RPMI7951 (cell line): ENCODE measurements at places on chromosomes 7 and 10. TPM values are rescaled to one million over a fixed set of nuclear protein-coding genes. Genes with fewer than 3 reads are reported as not detected.

- no peak for DNase-seq
Observed at GRCh38 chr10:133318494-133319127, 9.9 kb downstream of the ZNF511 start.

DNA sequence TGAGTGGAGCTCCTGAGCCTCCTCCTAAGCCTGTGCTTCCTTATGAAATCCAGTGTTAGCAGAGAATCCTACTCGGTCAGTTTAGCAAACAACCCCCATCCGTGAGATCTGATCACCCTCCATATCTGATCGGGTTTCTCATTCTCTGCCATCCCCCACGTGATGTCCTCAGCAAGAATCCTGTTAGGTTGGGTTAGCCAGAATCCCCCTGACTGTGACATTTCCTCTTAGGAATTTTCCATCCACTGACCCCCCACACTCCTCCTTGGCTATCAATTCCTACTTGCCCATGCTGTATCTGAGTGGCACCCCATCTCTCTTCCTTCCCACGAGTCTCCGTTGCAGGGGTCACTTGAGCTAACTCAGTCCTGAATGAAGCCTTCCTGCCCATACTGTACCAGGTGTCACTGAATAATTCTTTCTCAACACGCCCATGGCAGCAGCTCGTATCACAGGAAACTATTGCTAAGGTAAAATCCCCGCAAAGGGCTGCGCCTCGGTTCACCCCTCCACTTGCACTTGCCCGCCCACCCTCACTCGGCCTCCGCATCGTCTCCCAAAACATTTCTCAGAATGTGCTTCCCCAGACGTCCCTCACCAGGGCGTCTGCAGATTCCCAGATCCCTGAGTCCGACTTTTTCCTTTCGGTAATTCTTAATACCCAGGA, 44.1 kb downstream of the MYOF start:
- no peak for DNase-seq

DNA sequence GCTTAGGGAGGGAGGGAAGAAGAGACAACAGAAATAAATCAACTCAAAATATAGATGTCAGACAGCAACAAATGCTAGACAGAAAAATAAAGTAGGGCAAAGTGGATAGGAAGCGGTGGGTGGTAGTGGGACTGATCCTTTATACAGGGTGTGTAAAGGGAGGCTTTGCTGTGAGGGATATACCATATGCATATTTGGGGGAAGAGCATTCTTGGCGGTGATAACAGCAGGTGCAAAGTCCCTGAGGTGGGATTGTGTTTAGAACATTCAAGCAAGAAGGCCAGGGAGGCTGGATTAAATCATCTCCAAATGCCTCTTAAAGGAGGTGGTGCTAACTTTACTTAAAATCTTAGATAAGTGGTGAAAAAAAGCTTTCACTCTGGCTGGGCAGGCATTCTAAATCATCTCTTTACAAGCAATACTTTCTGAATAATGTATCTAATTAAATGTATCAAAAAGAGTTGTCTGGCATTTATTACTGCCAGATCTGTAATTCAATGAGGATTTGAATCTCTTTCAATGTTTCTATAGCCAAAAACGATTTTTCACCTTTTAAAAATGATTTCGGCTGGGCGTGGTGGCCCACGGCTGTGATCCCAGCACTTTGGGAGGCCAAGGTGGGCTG, 9.4 kb upstream of the AKR1B15 start:
- DNase-seq: no peak

SOSTDC1 gene
- 0.10 and 0.12 TPM in 2 replicates for total RNA-seq

CCDC7 gene
- 3.8 and 9.4 TPM in 2 replicates for total RNA-seq

GRCh38 chr10:51260376-51260775, 186.1 kb downstream of the PRKG1 start:
- DNase-seq: no peak

OR2A12 gene
- total RNA-seq: not detected in 2 replicates

- no peak for DNase-seq
Observed at GRCh38 chr7:46150202-46150601, 229.1 kb upstream of the IGFBP3 start.

DNA sequence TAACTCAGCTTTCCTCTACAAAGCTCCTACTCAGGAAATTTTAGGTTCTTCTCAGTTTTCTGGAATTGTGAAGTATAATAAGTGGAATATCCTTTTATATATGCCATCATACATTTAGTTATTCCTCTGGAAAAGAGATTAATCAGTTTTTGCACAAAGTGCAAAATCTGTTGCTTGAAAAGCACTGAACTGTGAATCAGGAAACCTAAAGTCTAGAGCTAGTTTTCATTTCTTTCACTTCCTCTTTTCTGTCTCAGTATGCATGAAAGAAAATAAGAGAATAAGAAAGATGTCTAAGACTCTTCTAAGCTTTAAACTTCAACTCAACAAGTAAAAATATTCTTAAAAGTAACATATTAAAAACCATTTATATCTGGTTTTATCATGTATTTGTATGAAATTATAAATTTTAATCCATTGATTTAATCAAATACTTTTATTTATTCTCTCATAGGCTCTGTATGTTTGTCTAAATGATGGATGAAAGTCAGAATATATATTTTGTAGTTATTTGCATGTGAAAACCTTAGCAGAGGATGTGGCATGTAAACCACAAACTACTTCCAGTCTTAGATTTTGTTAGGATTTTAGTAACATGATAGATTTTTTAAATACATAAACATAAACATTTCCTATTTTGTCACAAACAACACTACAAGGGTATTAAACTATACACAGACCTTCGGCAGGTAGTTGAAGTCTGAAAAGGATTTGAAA, 1073.0 kb downstream of the XPNPEP1 start:
- DNase-seq: no peak

- no peak for DNase-seq
Observed at GRCh38 chr10:43401627-43402026, 7.4 kb downstream of the HNRNPF start.

DNA sequence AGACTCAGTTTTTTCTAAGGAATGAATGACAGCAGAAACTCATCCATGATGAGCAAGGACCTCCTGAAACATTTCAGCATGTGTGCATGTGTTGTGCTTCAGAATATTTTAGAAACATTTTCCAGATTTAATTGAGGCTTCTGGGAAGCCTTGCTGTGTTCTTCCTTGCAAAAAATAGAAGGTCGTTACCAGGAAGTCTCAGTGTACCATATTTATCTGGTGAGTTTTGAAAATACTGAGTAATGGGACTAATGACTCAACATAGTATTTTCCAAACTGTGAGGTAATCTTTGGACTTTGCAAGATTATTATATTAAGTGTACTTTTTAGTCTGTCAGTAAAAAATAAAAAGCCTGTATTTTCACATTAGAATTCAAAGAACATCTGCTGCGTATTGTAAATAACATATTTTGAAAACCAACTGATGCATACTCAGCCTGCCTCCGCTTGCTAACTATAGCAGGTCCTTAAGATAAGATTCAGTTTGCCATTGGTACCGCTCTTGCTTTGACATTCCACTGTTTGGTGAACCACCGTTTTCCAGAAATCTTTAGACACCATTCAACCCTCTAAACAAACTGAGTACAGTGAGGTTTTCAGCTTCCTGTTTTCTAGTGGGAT, 739.6 kb upstream of the GALNT17 start:
- no peak for DNase-seq

DNA sequence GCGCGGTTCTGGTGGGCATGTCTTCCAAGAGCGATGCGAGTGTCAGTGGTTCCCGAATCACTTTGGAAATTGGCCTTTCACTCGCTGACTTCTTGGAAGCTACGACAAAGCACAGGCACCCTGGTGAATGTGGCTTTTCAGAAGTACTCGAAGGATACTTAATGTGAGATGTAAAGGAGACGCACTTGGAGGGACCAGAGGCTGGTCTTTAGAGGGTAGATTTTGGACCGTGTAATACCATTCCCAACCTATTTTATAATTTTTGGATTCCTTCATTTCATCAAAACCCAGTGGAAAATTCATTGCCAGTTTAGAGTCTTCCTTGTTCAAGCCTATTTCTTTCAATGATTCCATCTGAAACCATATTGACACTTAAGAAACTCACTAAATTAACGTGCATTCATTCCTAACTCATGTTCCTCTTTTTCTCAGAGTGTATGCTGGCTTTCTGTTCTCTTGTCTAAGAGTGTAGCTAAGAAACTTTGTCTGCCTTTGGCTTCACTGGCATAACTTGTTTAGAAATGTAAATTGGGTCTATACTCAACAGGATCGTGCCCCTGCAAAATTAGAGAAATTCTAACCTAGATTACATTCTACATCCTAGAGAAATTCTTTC, 645 bp upstream of the COPG2 start:
- DNase-seq: no peak

GRCh38 chr7:96663457-96663856, 46.2 kb downstream of the SEM1 start:
- no peak for DNase-seq

DNA sequence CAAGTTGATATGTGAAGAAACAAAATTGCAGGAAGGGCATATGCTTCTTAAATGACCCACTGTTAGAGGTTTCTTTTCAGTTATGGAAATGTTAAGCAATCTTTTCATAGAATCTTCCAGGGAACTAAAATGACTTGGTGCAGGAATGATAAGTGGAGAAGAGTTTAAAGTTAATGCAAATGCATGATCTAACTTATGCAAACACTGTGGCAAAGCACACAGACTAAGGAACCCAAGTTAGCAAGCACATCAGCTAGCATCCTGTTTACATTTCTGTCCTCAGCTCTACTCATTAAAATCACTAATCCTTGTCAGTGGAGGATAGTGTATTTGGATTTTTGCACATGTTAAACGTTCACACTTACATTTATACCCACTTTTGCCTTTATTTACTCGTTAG, 9.3 kb downstream of the CLCN1 start:
- no peak for DNase-seq

INSYN2A gene
- under 0.01 TPM in 1 of 2 replicates, not detected in the other for total RNA-seq

LEP gene
- not detected in 2 replicates for total RNA-seq

ANKRD61 gene
- 0.12 and 0.20 TPM in 2 replicates for total RNA-seq

SPAM1 gene
- not detected in 2 replicates for total RNA-seq

GRCh38 chr10:52566471-52567246, 205.9 kb downstream of the MBL2 start:
- peak; percentile 31 for DNase-seq

GRCh38 chr10:34548466-34548865, 266.6 kb downstream of the PARD3 start:
- no peak for DNase-seq

DNA sequence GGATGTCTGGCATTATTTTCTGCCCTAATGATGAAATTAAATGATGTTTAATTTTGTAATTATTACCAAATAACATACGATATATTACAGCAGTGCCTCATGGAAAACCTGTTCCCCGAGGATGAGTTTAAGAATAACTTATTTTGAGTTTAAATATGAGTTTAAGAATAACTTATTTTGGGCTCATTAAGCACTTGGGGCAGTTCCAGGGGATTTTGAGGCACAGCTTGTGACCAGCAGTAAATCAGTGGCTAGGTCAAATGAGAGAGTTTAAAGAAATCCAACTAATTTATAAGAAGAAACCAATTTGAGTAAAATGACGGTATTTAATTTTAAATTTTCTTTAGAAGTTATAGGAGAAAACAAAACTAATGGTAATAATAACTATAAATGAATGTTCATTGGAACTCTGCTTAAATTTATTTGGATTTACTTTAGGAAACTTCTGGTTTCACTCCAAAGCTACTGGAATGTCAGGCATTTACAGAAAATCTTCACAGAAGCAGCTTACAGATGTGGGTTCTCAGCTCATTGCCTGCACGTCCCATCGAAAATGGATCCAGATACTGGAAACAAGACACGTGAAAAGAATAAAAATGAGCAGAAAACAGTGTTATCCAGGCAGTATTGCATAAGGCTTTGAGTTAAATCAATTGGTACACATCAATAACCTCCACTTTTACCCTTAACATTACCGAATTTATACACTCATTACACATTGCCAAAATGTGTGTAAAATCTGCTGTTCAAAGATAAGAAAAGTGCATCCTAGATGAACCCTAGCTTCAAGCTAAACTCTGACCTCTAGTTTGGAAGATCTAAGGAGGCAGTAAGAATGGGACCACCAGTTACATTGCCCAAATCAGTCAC, 784.5 kb upstream of the IGFBP3 start:
- DNase-seq: peak; percentile 47

CDC14C gene
- total RNA-seq: not detected in 2 replicates

DNA sequence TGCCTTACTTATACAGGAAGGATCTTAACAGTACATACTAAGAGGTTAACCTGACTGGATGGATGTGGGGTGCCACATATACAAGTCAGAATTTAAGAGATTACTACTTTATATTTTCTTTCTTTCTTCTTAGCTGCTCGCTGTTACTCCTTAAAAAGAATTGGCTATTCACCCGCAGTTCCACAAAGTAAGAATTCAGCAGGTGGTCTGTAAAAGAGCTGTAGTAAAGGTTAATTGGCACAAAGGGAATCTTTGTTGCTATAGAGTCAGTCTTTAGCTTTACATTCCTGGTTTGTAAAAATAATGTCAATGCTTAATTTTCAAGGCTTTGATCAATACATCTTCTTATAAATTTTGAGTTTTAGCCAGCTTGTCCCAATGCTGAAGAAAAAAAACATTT, 43.2 kb downstream of the RALA start:
- no peak for DNase-seq

GRCh38 chr10:25261558-25261957, 86.8 kb downstream of the GPR158 start:
- no peak for DNase-seq

GPR15LG gene
- total RNA-seq: not detected in 2 replicates

EVX1 gene
- not detected in 2 replicates for total RNA-seq

DNA sequence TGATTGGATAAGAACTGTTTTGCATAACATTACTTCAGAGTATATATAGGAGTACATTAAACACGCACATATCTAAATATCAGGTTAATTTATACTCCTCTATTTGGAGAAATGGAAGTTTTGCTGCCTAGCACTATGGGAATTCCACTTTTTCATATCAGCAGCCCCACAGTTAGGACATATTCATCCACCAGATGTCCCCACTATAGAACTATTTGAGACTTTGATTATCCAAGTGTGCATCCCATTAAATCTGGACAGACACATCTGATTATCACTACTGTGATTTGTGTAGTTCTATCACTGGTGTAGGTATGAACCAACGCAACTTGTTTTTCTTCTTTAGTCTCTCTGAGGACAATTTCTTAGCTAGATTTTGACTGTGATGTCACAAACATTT, 345.7 kb downstream of the THSD7A start:
- no peak for DNase-seq

DNA sequence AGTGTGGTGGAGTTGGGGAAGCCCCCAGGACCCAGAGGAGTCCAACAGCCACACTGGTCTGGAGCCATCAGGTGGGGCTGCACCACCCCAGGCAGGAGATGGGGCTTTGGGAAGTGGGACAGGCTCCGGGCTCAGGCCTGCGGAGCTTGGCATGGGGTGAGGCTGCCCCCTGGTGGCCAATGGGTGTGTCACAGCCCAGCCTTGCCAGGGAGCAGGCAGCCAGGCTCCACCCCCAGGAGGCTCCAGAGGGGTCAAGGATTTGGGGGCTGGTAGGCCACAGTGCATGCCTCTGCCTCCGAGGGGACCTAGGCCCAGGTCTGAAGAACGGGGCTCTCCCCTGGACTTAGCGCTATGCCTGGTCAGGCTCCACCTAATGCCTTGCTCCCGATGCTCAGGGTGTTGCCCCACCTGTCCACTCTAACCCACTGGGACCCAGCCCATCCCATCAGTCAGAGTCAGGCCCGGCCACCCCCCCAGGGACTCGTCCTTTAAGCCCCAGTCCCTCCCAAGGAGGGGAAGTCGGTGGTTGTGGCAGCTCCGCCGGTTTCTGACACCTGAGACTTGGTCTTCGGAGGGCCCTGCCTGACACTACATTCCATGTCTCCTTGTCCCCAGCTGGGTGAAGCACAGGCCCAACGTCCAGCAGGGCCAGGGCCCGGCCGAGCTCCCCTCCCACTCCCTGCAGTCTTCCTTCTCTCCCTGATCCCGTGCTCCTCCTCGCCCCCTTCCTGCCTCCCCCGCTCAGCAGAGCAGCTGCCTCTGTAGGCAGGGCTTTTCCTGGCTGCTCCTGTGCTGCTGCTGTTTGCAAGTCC, 11.3 kb upstream of the SAMD8 start:
- DNase-seq: peak; percentile 42
